ENCODE measurements at places on chromosomes 6 and 20.

- DNase-seq: no peak
Observed at GRCh38 chr6:111846492-111847409, 26.5 kb downstream of the FYN start.

DNA sequence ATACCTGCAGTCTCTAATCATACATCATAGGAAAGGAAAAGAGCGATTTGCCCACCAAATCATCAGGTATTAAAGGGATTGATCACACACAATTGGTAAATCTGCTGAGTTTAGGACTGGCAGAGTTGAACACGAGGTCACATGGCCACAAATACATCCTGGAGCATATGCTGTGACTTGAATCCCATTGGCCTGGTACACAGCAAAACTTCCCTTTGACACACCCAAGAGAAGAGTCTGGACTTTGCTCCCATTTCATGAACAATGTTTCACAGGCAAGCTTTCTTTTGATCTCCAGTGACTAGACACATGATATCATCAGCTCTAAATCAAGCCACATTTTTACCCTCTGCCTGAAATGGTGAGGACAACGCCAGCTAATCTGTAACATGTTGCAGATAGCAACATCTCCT, 117.9 kb downstream of the ISM1 start:
- DNase-seq: no peak

DNA sequence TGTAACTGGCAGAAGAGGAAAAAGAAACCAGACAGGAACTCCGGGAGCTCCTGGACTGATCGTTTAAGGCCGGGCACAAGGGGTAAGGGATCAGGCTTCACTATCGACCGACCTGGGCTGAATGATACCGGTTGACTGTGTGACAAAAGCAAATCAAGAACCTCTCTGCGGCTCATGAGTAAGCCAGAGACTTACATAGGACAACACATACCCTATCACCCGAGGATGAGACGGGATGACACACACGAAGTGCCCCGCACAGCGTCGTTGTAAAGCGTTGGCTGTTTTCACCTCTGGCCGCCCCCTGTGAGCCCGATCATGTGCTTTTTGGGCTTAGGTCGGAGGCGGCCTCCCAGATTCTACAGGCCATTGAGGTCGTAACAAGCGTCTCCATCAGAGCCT, 695 bp upstream of the TGIF2 start:
- no peak for DNase-seq

- no peak for DNase-seq
Observed at GRCh38 chr6:1502041-1502440, 107.7 kb upstream of the FOXC1 start.

DNA sequence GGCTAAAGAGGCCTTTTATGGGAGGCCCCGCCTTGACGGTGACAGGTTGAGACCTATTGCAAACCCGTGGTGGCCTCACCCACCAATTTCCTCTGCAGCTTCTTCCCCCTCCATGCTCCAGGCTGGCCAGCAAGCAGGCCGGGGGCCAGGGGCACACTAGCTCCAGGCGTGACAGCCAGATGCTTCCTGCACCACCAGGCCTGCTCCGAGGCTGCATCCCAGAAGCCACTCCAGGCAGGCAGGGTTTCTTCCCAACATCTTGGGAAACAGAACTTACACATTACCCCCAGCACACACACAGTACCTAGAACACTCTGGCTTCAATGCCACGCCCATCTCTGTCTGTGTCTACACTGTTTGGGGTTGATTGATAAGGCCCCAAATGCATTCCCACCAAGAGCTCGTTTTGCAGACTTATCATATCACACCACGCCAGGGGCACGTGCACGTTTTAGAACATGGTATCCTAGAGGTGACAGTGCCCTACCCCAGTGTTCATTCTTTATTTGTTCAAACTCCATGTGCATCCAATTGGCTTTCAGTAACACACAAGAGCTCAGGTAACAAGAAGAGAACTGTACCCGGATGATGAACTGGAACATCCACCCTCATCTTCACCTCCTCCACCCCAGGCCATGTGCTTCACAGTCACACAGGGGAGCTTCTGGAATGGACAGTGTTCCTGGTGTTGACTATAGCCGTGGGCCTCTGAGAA, 221.4 kb upstream of the RREB1 start:
- no peak for DNase-seq

GRCh38 chr6:43695215-43695966, 7.8 kb upstream of the MRPS18A start:
- no peak for DNase-seq

DNA sequence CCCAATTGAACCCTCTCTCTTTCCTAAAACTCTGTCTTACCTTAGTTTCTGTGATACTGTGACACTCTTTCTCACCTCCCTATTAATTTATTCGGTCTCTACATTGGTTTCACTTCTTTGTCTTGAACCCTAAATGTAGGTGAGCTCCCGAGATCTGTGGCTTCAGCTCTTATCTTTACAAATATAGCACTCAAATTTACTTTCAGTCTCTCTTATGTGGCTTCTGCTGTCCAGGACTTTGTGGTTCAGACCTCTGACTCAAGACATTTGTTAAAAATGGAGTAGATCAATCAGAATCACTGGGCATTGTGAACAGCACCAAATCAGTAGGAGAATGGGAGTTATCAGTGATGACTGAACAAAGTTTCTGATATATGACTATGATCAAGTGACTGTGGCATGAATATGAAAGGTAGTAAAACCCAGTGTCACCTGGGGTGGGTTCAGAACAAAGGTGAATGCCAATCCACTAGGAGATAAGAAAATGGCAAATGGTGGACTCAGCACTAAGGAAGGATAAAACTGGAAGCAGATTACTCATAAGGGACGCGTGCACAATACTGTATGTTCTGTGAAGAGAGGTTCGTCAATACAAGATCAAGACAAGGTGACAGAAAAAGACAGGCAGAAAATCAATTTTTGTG, 27.2 kb downstream of the IL17F start:
- no peak for DNase-seq

DNA sequence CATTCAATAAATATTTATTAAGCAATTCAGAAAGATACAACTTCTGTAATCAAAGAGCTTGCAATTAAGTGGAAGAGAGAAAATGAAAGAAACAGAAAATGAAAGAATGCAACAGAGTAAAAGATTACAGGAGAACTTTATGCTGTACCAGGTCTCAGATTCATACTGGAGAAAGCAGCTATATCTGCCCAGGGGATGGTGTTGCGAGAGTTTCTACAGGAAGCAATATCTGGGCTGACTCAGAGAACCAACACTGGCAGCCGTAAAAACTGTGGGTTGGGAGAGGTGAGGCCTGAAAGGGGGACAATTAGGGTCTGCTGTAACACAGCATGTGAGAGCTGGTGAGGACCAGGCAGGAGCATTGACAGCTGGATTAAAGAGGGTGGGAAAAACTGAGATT, 256.7 kb upstream of the TCF21 start:
- no peak for DNase-seq

DNA sequence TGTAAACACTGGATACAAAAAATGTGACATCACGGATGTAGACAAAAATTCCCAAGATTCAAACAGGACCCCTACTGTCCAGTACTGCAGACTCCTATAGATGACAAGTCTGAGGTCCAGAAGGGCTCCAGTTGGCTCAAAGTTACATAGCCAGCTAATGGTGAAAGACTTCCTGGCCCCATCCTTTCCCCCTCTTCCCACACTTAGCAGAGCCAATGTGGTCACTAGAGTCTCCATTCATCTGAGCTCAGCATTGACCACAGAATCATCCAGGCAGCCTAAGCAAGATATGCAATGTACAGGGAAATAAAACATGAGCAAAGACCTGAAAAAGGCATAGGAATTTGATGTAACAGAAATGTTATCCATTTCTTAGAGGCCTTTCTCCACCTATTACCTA, 180.5 kb downstream of the ADAT2 start:
- DNase-seq: no peak

DNA sequence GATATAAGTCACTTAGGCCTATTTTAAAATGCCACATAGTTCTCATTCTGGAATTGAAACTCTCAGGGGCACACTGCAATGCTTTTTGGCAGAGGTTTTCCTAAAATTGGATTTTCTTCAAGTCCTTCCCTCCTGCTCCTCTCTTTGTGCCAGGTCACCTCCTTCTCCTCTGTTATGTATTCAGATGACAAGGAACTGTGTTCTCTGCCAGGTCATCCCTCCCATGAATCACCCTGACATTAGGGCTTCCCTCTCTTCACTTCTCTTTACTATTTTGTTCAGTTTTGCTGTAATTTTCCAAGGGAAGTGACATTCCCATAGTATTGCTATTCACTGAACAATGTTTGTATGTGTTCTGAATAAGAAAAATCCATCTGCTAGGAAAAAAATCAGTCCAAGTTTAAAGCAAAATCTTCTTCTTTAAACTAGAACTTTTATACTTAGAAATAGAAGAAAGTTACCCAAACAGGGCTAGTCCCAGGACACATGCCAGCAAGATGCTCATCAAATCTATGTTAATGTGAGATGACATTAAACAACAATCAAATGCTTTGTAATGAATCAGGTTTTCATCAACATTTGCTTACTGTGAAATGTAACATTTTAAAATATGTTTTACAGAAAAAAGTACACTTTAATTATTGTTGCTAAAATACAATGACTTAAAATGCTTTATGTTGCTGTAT, 461.1 kb downstream of the MMUT start:
- DNase-seq: no peak

GRCh38 chr20:25376886-25377285, 13.7 kb downstream of the ABHD12 start:
- DNase-seq: no peak

DNA sequence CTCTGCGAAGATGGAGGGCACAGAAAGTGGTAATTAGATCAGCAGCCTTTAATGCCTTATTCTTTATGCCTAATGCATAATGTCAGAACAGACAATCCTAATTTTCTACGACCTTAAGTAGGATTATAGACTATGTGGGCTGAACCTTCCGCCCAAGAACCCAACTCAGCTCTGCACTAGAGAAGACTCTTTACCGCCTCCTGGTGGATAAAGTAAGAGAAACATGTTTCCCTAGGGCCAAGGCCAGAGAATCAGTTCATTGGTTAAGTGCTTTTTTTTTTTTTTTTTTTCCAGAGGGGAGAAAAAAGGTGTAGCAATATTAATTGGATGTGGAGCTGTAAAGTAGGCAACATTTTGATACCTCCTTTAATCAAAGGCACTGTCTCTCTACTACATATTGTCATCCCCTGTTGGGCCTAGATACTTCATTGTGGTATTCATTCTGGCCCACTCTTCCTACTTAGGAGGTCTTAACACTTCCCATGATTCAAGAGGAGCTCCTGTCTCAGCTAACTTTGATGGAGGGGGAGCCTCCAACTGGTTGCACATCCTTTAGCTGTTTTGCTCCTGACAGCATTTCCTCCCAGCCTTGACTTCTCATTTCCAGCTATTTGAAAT, 124.9 kb upstream of the NRN1 start:
- no peak for DNase-seq

- no peak for DNase-seq
Observed at GRCh38 chr6:111845441-111845871, 27.8 kb downstream of the FYN start.

DNA sequence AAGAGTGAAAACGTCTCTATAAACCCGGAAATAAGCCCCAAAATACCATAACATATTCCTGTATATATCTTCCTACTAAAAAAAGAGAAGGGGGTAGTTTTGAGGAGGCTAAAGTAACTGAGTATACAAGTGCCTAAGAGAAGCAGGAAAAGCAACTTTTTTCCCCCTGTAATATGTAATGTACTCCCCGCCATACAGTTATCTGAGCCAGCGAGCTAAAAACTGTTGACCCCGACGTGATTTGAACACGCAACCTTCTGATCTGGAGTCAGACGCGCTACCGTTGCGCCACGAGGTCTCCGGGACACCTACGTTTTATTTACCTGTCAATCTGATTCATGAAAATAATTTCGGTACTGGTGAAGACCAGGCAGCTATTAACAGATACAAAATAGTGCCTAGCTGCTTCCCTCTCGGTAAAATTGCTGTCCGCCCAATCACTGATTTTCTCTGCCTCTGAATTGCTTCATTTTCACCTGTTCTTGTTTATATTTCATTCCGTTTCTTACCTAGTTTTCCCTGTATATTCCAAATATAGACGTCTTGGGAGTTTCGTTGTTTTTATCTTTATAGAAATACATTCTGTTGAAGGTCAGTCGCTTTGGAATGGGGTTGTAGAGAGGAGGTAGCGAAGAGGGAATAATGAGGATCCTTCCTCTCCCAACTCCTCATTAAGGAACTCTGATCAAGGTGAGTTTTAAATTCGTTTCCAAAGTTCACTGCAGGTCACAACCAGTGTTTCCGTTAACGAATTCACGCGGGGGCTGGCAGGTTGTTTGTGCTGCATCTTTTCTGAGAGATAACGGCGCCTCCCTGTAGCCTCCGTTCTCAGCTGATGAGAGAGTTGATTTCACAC, 33.6 kb upstream of the BTN3A2 start:
- DNase-seq: no peak

DNA sequence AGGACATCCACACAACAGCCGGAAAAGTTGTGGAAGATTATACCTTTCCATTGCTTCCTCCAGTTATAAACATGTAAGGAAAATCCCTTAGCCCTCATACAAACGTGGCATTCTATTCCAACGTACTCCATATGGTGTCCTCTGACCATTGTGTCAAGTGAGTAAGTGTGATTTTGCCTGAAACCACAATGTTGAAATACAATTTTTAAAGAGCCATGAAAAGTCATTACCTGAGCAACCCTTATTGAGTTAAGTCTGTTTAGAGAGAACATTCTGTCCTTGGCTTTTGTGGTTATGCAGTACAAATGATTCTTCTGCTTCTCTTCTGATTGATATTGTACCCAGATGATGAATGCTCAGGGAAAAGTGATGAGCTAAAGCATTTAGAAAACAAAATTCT, 530.1 kb downstream of the HAO1 start:
- no peak for DNase-seq

DNA sequence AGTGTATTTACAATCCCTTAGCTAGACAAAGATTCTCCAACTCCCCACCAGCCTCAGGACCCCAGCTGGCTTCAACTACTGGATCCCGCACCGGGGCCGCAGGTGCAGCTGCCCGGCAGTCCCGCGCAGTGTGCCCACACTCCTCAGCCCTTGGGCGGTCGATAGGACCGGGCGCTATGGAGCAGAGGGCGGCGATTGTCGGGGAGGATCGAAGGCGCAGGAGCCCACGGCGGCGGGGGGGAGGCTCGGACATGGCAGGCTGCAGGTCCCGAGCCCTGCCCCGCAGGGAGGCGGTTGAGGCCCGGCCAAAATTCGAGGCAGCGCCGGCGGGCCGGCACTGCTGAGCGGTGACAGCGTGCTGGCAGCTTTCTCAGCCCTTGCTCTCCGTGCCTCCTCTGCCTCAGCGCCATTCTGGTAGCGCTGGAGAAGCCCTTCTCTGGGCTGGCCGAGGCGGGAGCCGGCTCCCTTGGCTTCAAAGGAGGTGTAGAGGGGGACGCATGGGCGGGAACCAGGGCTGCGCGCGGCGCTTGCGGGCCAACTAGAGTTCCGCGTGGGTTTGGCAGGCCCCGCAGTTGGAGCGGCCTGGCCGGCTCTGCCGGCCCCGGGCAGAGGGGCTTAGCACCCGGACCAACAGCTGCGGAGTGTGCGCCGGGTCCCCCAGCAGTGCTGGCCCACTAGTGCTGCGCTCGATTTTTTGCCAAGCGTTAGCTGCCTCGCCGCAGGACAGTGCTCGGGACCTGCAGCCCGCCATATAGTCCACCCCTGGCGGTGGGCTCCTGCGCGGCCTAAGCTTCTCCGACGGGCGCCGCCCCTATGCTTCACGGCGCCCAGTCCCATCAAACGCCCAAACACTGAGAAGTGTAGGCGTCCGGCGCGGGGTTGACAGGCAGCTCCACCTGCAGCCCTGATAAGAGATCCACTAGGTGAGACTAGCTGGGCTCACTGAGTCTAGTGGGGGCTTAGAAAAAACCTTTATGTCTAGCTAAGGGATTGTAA, 32.4 kb upstream of the KIF13A start:
- DNase-seq: no peak

Measured in NCI-H187 (cell line).